ENCODE measurements at places on chromosomes 1 and 21. TPM values are rescaled to one million over a fixed set of nuclear protein-coding genes. Genes with fewer than 3 reads are reported as not detected.

DNA sequence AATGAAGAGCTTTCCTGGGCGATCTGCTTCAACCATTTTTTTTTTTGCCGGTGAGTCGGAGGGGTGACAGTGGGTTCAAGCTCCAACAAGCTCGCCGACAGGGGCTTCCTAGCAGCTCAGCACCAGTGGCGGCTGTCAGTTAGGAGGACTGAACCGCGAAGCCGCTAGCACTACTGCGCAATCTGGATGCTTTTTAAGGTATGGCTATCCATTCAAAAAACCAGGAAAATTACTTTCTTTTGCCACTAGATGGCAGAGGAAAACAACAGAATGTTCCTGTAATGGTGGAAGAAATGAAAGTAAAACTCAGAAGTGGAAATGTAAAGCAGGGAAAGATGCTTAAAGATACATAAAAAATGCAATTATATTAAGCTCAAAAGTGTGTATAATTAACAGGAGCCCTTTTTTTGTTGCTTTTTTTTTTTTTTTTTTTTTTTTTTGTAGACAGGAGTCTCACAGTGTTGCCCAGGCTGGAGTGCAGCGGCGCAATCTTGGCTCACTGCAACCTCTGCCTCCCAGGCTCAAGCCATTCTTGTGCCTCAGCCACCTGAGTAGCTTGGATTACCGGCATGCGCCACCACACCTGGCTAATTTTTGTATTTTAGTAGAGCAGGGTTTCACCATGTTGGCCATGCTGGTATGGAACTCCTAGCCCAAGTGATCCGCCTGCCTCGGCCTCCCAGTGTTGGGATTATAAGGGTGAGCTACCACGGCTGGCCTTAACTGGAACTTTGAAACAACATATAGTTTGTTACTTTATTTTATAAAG, 8.5 kb downstream of the KYAT3 start:
- DNase-seq = no peak

The EIF2D gene
- 40.3 TPM for polyA plus RNA-seq

The COL11A1 gene
- not detected for polyA plus RNA-seq

- DNase-seq = peak; percentile 12
These were observed 36.4 kb upstream of the COL6A2 start for GRCh38 chr21:46061518-46061917.

DNA sequence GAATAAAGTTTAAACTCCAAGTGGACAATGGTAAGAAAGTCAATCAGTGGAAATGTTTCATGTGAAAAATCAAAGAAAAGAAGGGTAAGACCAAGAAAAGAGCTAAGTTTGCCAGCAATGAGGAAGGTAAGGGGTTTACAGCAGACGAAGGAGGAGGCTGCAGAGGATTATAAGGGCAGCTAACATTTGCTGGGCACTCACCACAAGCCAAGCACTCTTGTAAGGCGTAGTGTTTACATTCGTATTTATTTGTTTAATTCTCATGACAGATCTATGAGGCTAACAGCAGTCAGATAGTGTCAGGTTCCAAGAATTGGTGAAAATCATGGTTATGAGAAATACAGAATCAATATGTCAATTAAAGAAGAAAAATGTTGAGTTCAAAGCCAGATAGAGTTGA, 75.2 kb upstream of the NGF start:
- no peak for DNase-seq

The ADAMTSL4 gene
- 32.6 TPM for polyA plus RNA-seq

GRCh38 chr1:205536759-205537361, 32.4 kb downstream of the CDK18 start:
- peak; percentile 10 for DNase-seq

DNA sequence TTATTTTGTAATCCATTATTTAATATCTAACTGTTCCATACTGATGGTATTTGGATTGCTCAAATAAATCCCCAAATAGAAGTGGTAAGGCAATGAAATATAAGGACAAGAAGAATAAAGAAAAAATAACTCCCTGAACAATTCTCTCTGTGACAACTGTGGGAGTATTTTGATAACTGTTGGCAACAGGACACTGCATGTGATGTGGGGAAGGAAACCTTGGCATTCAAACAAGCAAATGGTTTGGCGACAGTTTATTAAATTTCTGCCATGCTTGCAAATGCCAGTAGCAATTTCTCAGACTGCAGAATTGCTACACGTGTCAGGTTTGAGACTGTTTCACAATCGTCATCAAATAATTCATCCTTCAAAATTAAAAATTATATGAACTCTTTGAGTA, 8.6 kb upstream of the MRPL39 start:
- no peak for DNase-seq

GRCh38 chr1:219555806-219556205, 57.1 kb downstream of the ZC3H11B start:
- no peak for DNase-seq

The KMO gene
- 0.03 TPM for polyA plus RNA-seq

- no peak for DNase-seq
These were observed 24.5 kb upstream of the DISC1 start for GRCh38 chr1:231601824-231602672.

DNA sequence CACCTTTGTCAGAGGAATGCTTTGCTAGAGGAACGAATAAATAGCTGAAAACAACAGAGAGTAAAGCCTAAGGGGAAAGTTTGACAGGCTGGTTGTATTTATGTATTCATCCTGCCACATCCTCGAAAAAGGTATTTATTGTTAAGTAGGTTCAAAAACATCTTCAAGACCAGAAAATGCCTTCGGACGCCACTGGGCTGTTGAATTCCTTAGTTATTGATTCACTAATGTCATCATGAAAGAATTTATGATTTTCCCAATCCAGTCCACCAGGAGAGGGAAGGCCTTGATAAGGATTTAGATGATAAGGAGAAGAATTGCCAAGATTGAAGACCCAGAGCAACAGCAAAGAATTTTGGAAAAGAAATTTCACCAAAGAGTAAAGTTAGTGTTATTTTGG, 35.2 kb upstream of the MAB21L3 start:
- no peak for DNase-seq

- DNase-seq = no peak
These were observed 589.6 kb downstream of the NPHP4 start for GRCh38 chr1:5402618-5403017.

DNA sequence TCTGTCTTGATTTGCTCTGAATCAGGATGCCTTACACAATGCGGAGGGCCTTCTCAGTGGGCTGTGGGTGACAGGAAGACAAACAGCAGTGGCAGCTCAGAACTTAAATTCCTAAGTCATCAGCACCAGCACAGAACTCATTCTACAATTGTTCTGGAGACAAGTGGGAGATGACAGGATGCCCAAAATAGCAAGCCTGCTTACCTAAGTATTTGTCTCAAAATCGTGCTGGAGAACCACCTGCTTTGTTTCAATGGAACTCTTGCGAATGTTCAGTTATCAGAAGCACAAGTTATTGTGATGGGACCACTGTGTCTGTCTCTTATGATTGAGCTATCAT, 76.1 kb downstream of the VCAM1 start:
- no peak for DNase-seq

The NPL gene
- polyA plus RNA-seq = 2.7 TPM

- no peak for DNase-seq
These were observed 223.2 kb downstream of the TNR start for GRCh38 chr1:175520186-175520585.

- DNase-seq = no peak
These were observed 8.4 kb downstream of the GSTM3 start for GRCh38 chr1:109732390-109732881.

The PCP4 gene
- not detected for polyA plus RNA-seq

- no peak for DNase-seq
These were observed 186.6 kb upstream of the ST6GALNAC5 start for GRCh38 chr1:76680651-76681050.

GRCh38 chr1:21936366-21937031, 611 bp downstream of the HSPG2 start:
- peak; percentile 51 for DNase-seq

GRCh38 chr1:192350356-192350755, 33.6 kb downstream of the RGS21 start:
- DNase-seq = no peak

DNA sequence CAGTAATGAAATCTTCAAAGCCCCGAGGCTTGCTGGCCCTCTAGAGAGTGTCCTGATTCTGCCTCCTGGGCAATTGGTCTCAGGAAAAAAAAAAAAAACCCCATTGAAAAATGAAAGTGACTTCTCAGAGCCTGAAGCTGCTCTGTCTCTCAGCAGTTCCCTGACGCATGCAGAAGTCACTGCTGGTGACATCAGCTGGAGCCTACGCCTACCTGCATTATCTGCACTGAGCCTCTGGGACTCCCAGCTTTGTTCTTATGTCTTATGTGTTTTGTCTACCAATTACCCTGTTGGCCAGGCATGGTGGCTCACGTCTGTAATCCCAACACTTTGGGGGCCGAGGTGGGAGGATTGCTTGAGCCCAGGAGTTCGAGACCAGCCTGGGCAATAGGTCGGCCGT, 10.1 kb upstream of the SLC25A33 start:
- DNase-seq = no peak

DNA sequence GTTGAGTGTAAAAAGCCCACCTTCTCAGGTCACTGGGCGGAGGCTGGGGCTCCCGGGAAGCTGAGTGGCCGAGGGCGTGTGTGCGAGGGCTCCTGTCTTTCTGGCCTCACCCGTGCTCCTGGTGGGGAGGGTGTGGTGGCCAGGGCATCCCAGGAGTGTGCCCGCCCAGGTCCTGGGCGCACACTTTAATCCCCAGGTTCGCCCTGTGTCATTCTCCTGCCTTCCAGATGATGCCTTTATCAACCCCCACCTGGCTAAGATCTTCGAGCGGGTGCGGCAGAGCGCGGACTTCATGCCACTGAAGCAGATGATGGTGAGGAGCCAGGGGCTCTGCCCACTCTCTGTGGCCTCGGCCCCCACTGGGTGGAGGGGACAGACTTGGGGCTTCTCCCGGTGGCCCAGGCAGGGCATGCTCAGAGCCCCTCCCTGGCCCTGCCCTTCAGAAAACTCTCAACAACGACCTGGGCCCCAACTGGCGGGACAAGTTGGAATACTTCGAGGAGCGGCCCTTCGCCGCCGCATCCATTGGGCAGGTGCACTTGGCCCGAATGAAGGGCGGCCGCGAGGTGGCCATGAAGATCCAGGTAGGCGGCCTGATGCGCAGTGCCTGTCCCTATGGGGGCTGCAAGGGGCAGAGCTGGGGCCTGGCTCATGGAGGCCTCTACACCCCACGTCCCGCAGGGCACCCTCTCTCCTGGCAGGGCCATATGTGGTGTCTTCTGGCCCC, 42.5 kb downstream of the COQ8A start:
- peak; percentile 48 for DNase-seq

DNA sequence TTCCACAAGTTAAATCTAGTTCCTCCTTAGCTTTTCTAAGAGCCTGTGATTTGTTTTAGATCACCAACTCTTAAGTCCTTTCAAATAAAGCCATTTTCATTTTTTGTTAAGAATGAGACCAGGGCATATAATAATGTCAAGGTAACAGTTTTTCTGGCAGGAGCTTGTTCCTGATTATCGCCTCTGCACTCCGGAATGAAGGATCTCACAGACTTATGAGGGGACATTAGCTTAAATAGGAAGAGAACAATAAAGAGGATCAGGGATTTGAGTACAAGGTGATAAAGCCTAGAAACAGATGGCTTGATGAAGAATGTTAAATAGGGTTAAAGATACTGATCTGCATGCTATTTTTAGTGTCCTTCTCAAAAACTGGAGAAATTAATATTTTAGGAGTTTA, 13.6 kb upstream of the OTUD7B start:
- no peak for DNase-seq

The LMX1A gene
- not detected for polyA plus RNA-seq

DNA sequence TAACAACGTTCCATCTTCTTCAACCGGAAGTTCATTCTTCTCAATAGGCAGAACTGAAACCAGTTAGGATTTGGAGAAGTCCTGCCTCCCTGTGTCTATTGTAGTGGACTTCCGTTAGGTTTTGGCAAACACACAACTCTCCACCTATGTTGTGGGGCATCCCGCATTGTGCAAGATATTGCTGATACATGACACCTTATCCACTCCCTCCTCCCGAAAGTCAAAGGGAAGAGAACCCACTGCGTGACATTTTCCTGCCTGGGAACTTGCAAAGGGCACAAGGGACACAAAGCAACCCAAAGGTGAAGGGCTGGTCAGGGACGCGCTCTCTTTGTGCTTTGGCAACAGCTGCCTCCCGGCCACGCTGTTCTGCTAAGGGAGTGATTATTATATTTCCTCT, 164.8 kb downstream of the TPR start:
- no peak for DNase-seq

The CHI3L1 gene
- 11.1 TPM for polyA plus RNA-seq

DNA sequence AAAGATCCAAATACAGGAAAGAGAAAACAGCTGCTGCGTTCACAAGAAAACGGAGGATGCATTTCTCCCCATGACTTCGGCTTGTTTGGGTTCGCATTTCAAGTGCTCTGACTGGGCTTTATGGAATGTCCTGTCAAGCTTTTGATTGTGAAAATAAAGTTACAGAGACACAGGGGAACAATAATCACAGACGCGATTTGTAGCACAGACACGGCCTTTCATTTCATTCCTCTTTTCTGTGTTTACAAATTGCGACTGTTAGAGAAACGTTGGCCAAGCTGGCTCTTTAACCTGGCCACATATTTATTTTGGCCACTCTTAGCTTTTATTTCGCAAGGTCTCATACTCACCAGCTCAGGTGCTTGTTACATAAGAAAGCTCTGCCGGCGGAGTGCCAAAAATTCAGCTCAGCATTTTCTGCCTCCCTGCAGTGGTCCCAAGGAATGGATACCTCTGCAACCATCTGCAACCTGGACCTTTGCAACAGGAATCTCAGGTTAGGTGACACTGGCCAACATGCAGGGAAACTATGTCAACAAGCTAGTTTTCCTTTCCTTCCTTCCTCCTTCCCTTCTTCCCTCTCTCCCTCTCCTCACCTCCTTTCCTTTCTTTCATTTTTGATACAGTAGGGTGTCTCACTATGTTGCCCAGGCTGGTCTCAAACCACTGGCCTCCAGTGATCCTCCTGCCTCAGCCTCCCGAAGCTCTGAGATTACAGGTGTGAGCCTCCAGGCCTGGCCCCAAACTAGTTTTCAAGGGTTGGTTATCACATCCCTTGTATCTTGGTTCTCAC, 58.2 kb upstream of the SLC45A1 start:
- DNase-seq = peak; percentile 69

DNA sequence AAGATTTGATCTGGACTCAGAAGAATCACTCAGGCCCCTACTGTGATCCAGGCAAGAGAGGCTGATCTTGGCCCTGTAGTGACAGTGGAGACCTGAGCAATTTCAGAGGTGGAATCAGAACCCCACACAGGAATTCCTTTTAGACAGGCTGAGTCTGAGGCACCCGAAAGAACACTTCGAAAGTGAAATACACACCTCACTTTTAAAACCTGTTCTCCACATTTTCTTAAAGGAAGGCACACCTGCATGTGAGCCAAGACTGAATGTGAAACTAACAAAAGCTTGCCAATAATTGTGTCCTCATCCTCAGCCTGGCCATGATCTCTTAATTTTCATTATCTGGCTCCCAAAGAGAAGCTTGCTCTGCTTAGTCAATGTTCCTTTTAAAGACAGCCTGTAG, 32.2 kb downstream of the SIPA1L2 start:
- DNase-seq = no peak

The ITPKB gene
- 8.4 TPM for polyA plus RNA-seq

DNA sequence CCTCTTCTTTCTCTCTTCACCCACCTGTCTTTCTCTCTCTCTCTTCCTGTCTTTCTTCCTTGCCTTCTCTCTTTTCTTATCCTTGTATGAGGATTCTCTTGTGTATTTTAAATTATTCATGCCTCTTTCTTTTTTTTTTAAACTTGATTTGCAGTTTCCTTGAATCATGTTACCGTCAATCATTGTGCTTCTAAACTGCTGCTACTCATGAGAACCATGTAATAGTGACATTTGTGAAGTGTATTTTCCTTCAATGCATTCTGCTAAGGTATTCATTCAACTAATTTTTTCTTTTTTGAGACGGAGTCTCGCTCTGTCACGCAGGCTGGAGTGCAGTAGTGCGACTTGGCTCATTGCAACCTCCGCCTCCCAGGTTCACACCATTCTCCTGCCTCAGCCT, 539.1 kb upstream of the BRINP3 start:
- DNase-seq = no peak

Measured in psoas muscle (tissue), 8 donors.